Ascending aorta (tissue), 2 donors: ENCODE measurements at places on chromosomes 7 and 10. TPM values are rescaled to one million over a fixed set of nuclear protein-coding genes. Genes with fewer than 3 reads are reported as not detected.

GRCh38 chr7:35906191-35906908, 105.5 kb downstream of the SEPTIN7 start:
- peaks cover 24% of the 10 kb centered on the region for H3K36me3 ChIP-seq
- DNase-seq = peak; percentile 75
- no peaks in the 10 kb centered on the region for H3K27me3 ChIP-seq

GRCh38 chr7:46781901-46782439, 799.9 kb downstream of the TNS3 start:
- H3K36me3 ChIP-seq = no peaks in the 10 kb centered on the region
- H3K4me3 ChIP-seq = no peak overlapping the region
- H3K4me1 ChIP-seq = no peaks in the 10 kb centered on the region
- H3K27me3 ChIP-seq = no peaks in the 10 kb centered on the region
- H3K27ac ChIP-seq = no peak overlapping the region

The INHBA gene
- total RNA-seq = 41.5 TPM

The PDE1C gene
- total RNA-seq = 1.4 TPM

The PRKAR2B gene
- total RNA-seq = 10.5 TPM

The ASZ1 gene
- total RNA-seq = not detected

The PLXNA4 gene
- 27.1 TPM for total RNA-seq

The CTAGE15 gene
- 0.21 TPM for total RNA-seq
